Caki2 (cell line): ENCODE measurements at places on chromosomes 2 and 18. TPM values are rescaled to one million over a fixed set of nuclear protein-coding genes. Genes with fewer than 3 reads are reported as not detected.

Gene TM4SF20
- total RNA-seq, result not detected in 2 replicates

DNA sequence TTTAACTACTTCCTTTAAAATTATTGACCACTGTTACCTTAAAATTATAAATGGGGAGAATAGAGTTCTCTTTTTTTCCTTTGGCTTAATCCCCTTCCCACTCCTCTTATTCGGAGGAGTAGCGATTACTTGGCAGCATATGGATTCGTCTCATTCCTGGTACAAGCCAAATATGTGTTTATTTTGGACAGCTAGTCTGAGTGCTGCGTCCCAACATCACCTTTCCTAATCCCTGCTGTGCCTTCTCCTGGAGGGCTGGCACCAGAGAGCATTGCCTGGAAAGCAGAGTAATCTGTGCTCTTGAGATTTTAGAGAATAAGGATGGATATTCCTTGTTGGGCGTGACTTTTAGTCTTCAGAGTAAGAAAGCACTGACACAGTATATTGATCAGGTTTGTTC is 185.6 kb downstream of the AGAP1 start:
- no peak for DNase-seq

DNA sequence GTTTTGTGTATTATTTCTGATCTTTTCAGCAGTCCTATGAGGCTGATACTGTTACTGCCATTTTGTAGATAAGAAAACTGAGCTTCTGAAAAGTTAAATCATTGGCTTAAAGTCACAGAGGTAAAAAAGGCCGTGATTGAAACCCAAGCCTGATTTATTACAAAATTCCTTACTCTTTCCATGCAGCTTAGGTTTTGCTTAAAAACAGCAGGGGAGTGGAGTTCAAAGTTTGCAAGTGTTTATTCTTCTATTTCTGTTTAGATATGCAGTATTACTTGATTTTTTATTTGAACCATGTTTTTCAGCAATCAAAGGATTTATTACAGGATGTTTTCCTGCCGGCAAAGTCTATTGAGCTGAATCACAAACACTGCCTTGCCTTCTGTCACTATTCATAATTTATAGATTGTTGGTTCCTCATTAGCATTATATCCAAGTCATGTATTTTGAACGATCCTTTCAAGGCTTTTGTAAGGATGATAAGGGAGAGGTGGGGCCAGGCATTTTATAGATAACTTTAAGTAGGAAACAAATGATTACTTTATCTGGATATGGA is 31.9 kb upstream of the MSTN start:
- DNase-seq, result no peak

Gene LYPD6
- total RNA-seq, result 9.3 and 12.2 TPM in 2 replicates

Gene PDE6D
- 44.9 and 45.4 TPM in 2 replicates for total RNA-seq

Gene VIT
- 0.98 TPM in 1 of 2 replicates, not detected in the other for total RNA-seq

DNA sequence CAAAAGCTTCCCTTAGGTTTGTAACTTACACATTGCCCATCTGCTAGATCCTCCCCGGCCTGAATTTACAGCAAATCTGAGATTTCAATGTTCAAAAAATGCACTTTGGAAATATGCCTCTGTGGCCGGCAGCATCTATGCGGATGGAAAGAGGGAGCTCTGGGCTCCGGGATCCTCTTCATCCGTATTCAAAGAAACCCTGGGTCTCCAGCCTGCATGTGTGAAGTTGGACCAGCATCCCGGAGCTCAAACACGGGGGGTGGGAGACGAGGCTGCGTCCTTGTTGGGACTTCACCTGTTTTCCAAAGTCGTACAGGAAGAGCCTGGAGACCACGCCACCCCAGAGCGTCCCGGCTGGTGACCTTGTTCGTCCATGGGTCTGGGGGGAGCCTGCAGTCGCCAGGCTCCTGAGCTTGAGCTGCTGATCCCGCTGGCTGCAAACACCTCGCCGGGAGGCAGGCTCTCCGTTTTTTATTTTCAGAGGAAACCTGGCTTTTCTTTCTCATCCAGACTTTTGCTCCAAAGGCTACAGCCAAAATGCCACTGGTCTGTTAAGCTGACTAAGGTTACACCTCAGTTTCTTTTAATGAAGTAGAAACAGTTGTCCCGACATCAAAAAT is 77.4 kb downstream of the PTGR3 start:
- no peak for DNase-seq

Gene DSG1
- total RNA-seq, result not detected in 2 replicates

Gene VWC2L
- total RNA-seq, result not detected in 2 replicates

DNA sequence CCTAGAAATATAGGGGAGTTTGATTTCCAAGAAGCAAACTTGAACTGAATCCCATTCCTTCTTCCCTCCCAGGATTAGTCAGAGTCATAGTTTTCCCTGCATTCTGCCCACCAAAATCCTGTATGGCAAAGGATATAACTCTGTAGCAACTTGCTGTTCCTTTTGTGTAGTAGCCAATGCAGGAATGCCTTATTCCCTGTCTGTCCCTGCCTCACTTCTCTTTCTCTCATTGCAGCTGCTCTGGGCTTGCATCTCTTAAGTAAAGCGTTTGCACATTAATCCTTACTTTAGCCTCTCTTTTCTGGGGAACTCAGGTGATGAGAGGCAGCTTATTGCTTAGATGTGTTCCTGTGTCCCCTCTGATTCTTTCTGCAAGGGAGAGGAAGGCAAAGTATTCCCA is 333.1 kb upstream of the VWC2L start:
- DNase-seq, result no peak
